ENCODE measurements at places on chromosomes 6 and 20.
A peak's percentile ranks its signal among the peaks of the same experiment; 100 is the strongest.

DNA sequence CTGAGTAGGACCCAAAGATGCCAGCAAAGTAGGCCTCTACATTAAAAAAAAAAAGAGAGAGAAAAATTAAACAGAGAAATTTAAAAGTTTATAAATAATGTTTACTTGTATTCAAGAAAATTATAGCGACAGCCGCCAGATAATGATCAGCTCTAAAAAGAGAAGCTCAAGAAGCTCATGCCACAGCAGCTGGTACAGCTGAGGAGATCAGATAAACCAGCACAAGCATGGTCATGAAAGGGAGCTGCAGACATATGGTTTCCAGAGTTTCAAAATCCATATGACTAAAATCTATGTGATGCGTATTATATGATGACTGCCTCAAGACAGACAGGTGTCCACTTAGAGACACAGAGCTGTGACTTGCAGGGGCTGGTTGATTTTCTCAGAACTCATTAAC, 13.6 kb upstream of the HLA-C start:
- no peak for DNase-seq

- DNase-seq = no peak
These were observed 88.7 kb downstream of the JPH2 start for GRCh38 chr20:44098256-44098630.

GRCh38 chr6:96521306-96521643, 331 bp upstream of the UFL1 start:
- peak; percentile 9 for DNase-seq

DNA sequence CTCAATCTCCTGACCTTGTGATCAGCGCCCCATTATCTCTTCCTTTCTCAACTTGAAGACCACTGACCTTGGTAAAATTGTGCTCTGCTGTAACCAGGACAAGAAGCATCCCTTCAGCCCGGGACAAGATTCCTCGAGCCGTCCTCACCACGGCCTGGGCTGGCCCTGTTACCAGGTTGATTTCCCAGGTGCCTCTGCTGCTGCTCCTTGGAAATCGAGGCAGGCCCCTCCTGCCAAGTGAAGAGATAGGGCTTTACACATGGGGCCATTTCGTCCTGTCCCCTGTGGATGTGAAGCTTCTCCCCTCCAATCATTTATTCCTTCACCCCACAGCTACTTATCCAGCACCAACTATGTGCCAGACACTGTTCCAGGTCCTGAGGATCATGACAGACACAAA, 21.5 kb downstream of the RAB44 start:
- DNase-seq = no peak

DNA sequence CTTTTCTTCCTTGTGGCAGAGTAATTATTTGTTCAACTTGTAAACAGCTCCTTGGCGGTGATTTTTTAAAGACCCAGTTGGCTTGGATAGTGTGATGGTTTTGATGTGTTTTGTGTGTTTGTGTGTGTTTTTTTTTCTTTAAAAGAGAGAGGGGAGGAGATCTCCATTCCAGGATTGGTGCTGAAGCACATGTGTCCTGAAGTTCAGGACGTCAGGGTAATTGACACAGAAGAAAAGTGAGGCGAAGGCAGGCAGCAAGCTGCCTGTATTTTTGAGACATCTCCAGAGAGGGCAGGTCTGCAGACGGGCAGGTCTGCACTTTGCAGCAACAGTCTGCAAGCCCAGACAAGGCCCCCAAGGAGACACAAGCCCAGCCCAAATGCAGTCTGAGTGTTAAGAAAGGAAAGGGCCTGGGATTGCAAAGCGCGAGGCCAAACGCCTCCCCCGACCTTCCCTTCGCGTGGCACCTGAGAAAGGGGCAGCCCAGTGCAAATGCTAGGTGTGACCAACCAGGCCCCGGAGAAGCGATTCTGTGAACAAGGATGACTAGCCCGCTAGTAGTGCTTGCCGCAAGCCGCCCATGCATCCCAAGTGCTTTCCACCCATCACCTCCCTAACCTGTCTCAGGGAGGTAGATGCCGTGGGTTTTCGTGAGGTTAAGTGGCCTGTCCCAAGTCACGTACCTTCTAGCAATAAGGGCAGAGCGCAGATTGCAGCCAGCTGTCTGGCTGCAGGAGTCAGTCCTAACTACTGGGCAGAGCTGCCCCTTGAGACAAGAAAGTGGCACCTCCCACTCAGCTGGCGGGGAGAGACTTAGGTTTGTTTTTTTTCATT, 230.5 kb downstream of the ZMYND8 start:
- no peak for DNase-seq

DNA sequence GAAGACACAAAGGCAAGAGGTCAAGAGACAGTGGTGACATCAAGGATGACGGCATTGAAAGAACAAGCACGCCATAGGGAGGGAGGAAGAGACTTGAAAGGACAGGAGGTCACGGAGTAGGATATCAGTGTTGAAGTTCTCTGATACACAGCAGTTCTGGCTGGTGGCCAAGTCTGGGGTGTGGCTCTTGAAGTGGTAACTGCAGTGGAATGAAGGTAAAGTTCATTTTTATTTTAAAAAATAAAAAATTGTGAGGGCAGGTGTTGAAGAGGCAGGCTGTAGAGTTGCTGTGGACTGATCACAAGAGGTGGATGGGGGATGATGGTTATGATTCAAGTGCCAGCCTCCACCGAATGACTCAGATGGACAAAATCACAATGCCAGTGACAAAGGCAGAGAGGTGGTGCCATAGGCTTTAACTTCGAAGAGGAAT, 53.2 kb upstream of the BMP2 start:
- DNase-seq = no peak

DNA sequence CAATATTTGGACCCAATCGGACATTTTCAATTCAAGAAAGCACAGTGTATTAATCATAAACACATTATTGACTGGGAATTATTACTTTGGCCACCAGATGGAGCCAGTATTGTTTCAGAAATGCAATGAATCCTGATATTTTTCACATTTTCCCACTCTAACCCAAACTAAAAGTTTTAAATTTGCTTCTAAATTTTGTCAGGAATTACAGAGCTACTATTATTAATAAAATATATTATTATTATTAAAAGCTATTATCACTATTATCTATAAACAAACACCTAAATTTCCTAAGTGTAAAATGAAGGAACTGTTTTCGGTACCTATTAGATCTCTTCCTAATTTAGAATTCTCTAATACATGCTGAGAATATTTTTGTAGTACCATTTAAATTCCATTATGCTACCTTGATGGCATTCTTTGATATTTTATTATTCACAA, 245.3 kb downstream of the OGFRL1 start:
- DNase-seq = no peak

GRCh38 chr6:167956983-167957492, 40.4 kb upstream of the KIF25 start:
- no peak for DNase-seq

DNA sequence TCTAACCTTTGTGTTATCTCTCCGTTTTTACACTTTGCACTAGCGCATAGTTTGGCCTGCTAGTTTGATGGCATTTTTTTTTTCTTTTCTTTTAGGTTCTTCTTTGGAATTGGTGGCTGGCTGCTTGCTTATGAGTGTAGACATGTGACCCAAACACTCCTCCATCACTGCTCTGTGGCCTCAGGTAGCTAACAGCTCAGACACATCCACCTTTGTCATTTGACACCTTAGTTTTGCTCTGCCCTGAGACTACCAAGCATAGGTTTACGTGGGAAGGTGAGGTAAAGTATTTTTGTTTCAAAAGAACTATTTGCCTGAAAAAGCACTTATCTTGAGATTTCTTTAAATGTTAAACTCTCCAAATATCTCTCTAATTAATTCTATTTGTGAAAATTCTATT, 368.4 kb upstream of the MAP3K7 start:
- no peak for DNase-seq

- peak; percentile 86 for DNase-seq
These were observed 41.9 kb upstream of the HFE start for GRCh38 chr6:26045065-26045927.

- DNase-seq = no peak
These were observed 60.5 kb downstream of the PREX1 start for GRCh38 chr20:48766961-48767960.

- DNase-seq = no peak
These were observed 581.8 kb upstream of the MMS22L start for GRCh38 chr6:97864826-97865225.

- no peak for DNase-seq
These were observed 149.2 kb downstream of the PHACTR1 start for GRCh38 chr6:12865671-12866181.
